Activated naive CD8-positive, alpha-beta T cell treated with anti-CD3 and anti-CD28 coated beads, Interleukin-2, amount 10 ng/mL, durations not matched to agents 7 days and 5 days (primary cell): ENCODE measurements at places on chromosomes 5 and 9. TPM values are rescaled to one million over a fixed set of nuclear protein-coding genes. Genes with fewer than 3 reads are reported as not detected.

DNA sequence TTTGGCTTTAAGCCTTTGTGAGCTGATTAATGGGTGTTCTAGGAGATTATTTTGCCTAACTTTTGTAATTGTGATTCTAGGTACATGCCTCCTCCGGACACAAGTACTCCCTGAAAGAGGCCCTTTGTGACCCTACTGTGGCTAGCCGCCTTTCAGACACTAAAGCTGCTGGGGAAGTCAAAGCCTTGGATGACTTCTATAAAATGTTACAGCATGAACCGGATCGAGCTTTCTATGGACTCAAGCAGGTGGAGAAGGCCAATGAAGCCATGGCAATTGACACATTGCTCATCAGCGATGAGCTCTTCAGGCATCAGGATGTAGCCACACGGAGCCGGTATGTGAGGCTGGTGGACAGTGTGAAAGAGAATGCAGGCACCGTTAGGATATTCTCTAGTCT, 13.6 kb downstream of the ITGA1 start:
- DNase-seq = no peak

- DNase-seq = no peak
These were observed 9.9 kb upstream of the OSMR start for GRCh38 chr5:38835887-38836286.

GRCh38 chr9:86521977-86522376, 167.8 kb upstream of the TUT7 start:
- DNase-seq = no peak

The PAM gene
- 31.2 TPM for total RNA-seq

The CTNND2 gene
- not detected for total RNA-seq

The ADAMTS13 gene
- total RNA-seq = 3.2 TPM

GRCh38 chr5:135662061-135662481, 83.3 kb upstream of the CXCL14 start:
- no peak for DNase-seq

- no peak for DNase-seq
These were observed 192.2 kb downstream of the PAPPA start for GRCh38 chr9:116345817-116346216.

GRCh38 chr9:110066929-110067716, 140.8 kb downstream of the C9orf152 start:
- no peak for DNase-seq

DNA sequence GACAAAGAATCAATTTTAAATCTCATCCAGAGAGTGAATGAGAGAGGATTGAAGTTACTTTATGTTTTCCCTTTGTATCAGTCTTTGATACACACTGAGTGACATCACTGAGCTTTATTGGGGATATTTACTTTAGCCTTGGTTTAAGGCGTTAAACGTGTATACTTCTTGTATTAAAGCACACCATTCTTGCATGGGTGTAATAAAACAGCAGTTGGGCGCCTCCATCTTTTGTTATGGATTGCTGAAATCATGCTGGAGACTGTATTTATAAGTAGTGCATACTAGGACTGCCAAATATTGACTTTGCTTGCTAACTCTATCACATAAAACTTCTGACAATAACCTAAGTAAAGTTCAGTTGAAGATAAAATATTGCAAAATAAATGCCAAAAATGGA, 1755.8 kb upstream of the WWC1 start:
- DNase-seq = no peak

DNA sequence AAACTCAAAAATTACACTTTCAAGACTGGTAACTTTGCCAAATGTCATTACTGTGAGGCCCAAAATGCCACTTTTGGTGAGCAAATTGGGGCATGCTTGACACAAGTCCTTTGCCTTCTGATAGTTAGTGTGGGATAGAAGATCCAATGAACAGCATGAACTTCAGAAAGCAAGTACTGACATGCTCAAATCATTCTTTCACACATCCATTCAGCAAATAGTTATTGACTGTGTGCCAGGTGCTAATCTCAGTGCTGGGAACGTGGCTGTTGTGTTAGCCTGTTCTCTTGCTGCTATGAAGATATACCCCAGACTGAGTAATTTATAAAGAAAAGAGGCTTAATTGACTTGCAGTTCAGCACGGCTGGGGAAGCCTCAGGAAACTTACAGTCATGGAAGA, 247.0 kb downstream of the CHSY3 start:
- DNase-seq = no peak

DNA sequence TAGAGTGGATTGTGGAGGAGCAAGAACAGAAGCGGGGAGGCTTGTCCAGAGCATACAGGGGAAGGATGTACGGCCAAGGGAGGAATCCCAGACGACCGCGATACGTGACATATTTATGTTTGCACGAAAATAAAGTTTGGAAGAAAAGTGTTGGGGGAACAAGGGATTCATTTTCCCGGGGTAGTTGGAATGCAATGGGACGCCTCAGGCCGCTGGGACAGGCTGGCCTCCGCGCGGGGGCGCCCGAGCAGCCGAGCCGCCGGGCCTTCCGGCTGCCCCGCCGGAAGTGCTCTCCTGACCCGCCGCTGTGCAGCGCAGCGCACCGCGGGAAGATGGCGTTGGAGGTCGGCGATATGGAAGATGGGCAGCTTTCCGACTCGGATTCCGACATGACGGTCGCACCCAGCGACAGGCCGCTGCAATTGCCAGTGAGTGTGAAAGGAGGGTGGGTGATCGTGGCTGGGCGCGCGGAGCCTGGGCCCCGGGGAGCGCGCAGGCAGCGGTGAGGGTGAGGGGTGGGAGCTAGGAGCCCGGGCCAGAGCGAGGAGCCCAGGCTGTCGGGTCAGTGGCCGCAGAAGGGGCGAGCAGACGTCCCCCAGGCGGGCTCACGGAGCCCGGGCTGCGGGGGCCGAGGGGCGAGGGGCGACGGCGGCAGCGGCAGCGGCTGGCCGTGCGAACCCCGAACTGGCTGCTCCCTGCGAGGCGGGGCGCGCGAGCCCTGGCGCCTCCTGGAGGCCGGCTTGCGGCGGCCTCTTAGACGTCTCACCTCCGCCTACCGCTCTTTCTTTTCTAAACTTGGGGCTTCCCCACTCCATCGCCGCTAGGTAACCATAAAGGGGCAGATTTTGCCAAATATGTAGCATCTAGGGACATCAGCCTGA, at the start of gene PHAX:
Gene PHAX, plus strand, starts transcription at position 317 of the 881 bp plus-strand sequence. Its CDS starts 16 bp downstream, at position 333.
- DNase-seq = peak; percentile 83

DNA sequence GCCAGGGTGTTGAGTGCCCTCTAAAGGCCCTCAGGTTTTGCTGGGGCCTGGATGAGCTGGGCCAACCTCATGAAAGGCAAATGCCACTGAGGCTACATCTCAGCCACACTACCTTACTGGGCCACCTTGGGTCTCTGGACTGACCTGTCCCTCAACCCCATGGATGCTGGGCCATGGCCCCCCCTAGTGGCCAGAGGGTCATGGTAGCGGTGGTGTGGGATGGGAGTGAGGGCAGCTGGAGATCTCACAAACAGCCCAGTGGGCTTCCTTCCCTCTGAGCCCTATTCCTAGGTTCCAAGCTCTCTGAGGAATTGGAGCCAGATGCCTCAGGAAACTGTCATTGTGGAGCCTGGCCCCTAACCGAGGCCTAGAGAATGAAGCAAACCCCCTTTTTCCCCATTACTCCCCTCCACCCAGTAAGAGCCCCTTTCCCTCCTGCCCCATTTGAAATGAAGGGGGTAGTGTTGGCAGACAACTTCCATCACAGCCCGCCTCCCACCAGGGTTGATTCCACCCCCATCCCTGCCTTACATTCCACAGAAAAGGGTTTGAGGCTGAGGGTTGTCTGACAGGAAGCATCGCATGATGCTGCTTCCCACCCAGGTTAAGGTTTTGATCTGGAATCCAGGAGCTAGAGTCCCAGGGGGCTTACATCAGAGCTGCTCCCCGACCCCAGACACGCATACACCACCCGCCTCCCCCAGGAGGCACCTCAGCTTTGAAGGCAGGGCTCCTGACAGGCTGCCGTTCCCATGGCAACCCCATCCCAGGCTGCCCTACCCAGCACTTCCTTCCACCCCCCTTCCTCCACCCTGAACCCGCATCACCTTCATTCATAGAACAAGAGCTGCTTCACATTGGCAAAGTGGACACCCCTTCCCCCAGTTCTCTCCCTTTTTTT, 63.9 kb downstream of the PCDH1 start:
- DNase-seq = peak; percentile 60

DNA sequence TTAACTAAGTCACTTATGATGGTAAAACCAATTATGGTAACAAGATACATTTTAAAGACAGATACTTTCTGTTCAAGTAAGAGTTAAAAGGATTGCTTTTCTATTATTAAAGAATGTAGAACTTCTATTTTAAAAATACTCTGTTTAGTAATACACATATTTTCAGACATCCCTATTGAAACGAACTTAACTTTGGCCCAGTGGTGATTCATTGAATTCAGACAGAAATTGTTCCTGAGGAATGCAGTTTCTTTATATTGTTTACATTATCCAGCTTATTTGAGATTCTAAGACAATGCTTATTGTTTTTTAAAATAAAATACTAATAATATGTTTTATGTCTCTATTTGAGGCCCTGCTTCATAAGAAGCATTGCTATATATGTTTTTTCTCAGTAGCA, 816.4 kb downstream of the SEMA5A start:
- DNase-seq = no peak

GRCh38 chr9:131672451-131672850, 67.4 kb downstream of the RAPGEF1 start:
- no peak for DNase-seq

The IL4 gene
- total RNA-seq = not detected

- no peak for DNase-seq
These were observed 163.8 kb upstream of the TRPM3 start for GRCh38 chr9:71285191-71285656.

The SPACA9 gene
- total RNA-seq = 4.1 TPM

DNA sequence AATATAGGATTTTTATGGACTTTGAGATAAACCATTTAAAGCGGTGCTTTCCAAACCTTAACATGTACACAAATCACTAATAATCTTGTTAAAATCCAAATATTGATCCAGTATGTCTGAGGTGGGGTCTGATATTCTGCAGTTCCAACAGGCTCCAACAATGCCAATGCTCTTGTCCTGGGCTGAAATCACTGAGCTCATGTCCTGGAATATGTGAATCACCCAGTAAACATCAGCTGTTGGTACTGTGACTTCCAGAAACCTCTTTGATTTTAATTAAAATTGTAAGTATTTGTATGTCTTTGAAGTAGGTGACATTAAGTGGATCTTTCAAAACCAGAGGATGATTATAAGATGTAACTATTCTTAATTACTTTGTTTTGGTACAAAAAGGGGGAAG, 52.8 kb upstream of the CAST start:
- no peak for DNase-seq

DNA sequence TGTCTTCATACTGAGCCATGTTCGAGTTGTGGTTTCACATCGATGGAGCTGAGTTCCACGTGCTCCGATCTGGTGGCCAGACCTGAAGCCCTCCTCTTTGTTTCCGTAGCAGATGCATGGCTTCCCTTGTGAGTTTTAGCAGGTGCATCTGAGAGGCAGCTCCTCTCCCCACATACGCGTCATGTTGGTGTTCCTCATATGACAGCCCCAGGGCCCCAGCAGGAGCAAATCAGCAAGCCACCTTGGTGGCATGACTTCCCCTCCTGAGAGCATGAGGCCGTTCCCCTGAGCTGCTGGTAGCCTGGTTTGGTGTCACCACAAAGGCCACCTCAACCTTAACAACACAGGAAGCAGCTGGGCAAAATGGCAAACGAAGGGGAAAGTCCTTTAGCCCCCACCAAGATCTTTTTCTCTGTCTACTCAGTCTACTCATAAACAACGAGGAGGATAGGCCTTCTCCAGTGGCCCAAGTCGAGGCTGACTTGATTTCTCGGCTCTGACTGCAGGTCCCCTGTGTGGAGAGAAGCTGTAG, 5.9 kb downstream of the CYFIP2 start:
- peak; percentile 82 for DNase-seq

- no peak for DNase-seq
These were observed 31.8 kb upstream of the POU4F3 start for GRCh38 chr5:146306838-146307237.

The PTTG1 gene
- total RNA-seq = 118 TPM

The FAM221B gene
- total RNA-seq = not detected

- DNase-seq = no peak
These were observed 3.7 kb downstream of the TXN start for GRCh38 chr9:110252509-110253139.

DNA sequence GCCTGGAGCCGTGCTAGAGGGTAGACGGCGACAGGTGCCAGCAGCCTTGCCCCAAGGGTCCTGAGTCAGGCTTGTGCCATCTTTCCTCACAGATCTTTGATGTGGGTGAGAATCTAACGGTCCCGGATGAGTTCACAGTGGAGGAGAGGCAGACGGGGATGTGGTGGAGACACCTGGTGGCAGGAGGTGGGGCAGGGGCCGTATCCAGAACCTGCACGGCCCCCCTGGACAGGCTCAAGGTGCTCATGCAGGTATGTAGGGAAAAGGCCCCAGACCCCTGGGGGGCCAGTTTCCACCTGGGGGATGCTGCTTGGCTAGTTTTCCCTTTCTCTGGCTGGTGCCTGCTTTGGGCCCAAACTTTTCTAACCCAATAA, 24.0 kb downstream of the PTGES2 start:
- DNase-seq = peak; percentile 54

DNA sequence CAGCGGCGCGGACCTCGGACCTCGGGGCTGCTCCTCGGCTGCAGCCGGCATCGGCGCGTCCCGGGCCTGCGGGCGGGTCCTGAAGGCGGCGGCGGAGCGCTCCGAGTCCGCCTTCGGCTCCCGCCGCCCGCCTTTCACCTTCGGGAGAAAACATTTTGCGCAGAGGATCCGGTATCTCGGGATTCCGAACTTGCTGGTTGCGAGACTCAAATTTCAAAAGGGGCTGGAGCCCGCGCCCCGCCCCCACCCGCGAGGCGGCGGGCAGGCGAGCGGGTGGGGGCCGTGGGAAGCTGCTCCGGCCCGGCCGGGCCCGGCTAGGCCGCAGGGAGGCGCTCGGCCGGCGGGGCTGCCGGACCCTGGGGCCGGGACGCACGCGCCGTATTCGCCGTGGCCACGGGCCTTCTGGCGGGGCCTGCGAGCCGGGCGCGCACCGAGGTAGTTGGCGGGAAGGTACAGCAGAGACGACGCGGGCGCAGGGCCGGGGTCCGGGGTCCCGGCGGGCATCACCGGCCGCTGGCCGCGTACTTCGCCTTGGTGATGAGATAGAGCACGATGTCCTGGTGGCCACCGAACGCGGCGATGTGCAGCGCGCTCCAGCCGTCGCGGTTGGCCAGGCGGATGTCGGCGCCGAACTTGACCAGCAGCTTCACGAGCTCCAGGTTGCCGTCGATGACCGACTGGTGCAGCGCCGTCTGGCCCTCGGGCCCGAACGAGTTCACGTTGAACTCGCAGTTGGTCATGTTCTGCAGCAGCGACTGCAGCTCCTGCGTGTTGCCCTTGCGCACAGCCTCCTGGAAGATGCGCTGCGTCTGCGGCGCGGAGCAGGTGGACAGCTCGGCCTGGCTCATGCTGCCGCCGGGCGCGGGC, 757 bp downstream of the NRARP start:
- peak; percentile 62 for DNase-seq

The PTGR1 gene
- 0.94 TPM for total RNA-seq

DNA sequence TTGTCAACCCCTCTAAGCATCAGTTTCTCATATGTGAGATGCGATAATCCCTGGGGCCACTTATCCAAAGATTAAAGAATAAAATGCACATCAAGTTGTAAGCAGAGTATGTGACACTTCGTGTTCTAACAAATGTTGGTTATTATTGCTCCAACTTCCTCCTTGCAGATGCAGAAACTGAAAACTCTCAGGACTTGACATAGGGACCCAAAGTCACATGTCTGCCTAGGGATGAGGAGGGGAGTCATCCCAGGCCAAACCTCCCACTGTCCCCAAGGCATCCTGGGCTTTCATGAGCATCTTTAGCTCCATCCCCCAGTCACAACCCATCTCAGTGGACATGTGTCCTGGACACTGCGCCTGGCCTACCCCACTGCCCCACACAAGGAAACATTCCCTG, 27.5 kb upstream of the SYK start:
- no peak for DNase-seq

The IFNA21 gene
- not detected for total RNA-seq
